T-helper 17 cell (primary cell): ENCODE measurements at places on chromosomes 16 and 17.
A peak's percentile ranks its signal among the peaks of the same experiment; 100 is the strongest.

DNA sequence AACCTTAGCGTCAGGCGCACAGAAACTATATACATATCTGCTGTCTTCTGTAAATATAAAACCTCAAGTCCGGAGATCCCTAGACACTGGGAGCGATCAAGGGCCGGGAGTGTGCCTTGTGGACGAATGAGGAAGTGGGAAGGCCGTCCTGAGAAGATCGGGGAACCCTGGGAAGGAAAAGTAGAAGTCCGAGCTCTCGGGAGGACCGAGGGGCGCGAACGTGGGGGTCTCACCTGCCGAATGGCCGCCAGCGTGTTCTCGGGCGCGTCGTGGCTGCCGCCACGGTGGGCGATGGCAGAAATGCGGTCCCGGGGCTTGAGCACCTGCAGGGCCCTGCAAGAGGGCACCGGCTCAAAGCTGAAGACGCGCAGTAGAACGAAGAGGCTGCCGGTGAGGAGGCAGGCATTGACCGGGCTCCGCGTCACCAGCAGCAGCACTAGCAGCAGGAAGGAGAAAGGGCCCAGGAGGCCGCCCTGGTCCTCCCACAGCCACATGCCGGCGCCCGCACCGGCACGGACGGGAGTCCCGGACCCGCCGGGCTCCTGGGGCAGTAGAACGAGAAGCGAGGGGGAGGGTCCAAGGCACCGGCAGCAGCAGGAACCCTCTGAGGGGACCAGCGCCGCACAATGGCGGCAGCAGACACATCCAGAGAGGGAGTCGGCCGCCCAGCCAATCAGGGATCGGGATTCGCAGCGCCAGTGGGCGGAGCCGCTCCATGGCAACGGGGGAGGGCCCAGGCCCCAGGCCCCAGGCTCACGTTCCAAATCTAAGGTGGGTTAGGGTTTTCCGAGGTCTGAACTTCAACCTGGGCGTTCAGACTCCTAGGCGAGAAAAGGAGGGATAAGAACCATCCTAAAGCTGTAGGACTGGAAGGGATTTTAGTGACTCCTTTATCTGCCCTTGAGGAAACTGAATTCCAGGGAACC, at the start of gene GDE1:
TSS of gene GDE1 (minus strand) at position 628 of the 926 bp plus-strand sequence. CDS start at position 494, 134 bp downstream.
- peak; percentile 86 for DNase-seq

DNA sequence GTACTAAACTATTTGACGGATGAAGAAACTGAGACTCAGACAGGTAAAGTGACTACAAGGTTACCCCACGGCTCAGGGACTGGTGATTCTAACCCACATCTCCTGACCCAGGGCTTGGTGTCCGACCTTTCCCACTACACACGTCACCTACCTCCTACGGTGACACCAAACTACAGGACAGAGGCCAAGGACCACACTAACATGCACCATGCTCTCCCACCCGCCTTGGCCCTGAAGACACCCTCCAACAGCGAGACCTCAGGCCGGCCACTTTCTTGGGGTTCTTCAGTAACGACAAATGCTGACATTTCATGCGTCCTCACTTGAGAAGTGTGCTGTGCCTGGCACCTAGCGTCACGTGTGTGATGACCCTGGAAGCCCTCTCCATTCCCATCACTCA, 6.4 kb downstream of the KNOP1 start:
- DNase-seq = no peak

DNA sequence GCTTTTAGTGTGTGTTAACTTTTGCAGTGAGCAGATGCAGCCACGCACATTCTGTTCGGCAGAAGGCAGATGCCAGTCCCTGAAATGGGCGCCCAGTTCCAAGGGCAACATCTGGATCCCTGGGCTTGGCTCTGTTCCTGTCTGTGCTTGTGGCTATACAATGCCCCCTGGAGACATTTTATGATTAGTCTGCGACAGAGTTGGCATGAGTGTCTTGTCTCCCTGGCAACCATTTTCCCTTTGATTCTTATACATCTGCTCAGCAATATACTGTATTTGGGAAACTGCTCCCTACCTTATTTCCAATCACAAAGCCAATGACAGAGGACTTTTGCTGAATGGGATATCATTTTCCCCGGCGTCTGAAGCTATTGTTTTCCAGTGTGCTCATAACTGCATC, 1629.5 kb upstream of the GOT2 start:
- no peak for DNase-seq

- DNase-seq = no peak
Measured at GRCh38 chr16:2043667-2044451, 3.8 kb downstream of the NTHL1 start.

- DNase-seq = no peak
Measured at GRCh38 chr16:1545044-1546040, 11.9 kb downstream of the TMEM204 start.
